Fibroblast of lung (primary cell): ENCODE measurements at places on chromosomes 2 and 18.
A peak's percentile ranks its signal among the peaks of the same experiment; 100 is the strongest.

DNA sequence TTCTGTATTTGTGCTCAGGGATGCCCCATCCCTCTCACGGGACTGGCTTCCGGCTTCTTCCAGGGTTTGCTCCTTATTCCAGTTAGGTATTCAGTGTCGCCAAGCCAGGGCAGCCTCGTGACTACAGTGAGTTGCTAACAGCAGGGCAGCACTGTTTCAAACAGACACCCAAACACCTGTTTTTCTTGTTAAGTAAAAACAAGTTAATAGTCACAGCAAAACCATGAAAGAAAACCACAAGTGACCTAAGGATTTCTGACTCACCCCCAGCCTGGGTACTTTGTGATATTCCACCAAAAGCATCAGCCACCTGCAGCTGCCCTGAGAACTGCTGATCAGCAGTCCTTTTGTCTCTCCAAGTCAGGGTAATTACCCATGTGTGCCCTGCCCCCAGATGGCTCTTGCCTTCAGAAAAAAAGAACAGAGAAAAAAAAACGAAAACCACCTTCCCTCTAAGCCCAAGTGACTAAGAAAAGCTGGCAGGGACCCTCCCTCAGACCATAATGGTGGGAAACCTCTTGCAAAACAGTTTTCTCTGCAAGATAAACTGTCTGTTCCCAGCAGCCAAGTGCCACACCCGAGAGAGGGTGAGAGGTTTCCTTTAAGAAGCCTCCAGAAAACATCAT is 178.2 kb downstream of the ANAPC1 start:
- DNase-seq: peak; percentile 97

DNA sequence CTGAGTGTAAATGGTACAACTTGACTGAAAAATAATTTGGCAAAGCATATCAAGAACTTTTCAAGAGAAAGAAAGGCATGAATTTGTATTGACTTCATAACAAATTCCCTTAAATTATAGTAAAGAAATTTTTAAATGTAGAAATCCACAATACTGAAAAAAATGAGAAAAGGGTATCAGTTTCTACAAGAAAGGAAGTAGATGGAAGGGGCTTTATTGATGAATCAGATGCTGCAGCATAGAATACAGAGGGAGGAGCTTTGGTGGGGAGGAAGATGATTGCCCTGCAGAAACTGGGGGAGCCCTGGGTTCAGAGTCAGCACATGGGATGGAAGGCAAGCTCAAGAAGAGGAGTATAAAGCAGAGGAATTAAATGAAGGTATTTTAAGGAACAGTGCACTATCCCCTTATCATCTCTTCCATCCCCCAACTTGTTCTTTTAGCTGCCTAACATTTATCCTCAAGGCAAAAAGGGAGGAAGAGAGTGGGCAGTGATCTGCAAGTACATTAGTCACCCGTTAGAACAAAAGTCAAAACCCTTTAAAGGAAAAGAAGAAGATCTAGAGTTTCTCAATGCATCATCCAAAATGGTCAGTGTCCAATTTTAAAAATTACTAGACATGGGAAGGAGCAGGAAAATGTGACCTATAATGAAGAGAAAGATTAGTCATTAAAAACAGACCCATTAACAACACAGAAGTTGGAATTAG is 77.7 kb downstream of the KCTD18 start:
- no peak for DNase-seq

- peak; percentile 86 for DNase-seq
Observed at GRCh38 chr2:226782092-226782713, 17.4 kb downstream of the IRS1 start.

GRCh38 chr18:54396760-54397159 is 39.1 kb downstream of the C18orf54 start:
- DNase-seq: no peak

DNA sequence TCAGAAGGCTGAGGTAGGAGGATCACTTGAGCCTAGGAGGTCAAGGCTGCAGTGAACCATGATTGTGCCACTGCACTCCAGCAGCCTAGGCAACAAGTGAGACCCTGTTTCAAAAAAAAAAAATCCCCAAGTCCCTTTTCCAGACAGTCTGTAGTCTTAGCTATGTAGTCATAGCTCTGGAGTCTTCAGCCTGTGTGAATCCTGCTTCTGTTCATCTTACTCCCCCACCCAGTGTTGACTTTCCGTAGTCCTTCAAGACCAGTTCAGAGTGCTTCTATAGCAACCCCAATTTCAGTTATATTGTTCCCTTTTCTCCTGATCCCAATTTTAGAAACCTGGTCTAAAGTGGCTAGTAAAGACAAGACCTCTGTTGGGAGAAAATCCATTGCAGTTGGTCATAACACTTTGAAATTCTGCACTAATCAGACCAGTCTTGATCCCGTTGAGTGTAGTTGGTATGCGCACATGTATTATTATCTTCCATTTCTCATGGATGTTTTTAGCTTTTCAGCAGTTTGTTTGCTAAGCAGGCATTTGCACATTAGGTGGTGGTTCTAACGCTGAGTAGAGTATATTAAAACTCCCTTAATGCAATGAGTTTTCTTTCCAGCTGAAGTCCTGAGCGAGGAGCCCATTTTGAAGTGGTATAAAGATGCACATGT is 9.0 kb downstream of the BZW1 start:
- no peak for DNase-seq

- DNase-seq: no peak
Observed at GRCh38 chr2:49686291-49686690, 532.0 kb upstream of the FSHR start.

- DNase-seq: no peak
Observed at GRCh38 chr18:37508207-37508606, 57.4 kb downstream of the CELF4 start.

DNA sequence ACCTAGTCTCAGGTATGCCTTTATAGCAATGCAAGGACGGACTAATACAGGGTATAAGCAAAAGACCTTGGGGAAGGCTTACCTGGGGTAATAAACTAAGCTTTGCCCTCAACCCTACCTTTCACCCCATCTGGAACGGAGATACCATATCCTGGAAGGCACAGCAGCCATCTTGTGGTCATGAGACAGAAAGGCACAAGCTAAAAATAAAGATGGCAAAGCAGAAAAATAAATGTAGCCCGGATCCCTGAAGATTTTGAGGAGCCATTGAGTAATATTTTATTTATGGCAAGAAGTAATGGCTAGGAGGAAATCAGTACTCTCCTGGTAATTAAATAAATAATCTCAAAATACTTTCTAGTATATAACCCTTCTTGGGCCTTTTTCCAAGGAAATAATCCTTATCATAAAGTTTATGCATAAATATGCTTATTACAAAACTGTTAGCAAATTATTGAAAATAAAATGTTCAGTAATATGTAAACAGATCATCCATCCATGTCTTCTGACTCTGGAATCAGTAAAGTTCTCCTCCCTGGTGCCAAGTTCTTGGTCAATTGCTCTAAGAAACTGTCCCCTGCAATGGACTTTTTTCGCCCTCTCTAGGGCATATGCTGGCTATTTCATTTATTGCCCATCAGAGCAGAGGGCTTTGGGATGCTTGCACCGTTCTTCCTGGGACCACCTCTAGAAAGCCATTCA is 198.7 kb downstream of the SPP2 start:
- no peak for DNase-seq

DNA sequence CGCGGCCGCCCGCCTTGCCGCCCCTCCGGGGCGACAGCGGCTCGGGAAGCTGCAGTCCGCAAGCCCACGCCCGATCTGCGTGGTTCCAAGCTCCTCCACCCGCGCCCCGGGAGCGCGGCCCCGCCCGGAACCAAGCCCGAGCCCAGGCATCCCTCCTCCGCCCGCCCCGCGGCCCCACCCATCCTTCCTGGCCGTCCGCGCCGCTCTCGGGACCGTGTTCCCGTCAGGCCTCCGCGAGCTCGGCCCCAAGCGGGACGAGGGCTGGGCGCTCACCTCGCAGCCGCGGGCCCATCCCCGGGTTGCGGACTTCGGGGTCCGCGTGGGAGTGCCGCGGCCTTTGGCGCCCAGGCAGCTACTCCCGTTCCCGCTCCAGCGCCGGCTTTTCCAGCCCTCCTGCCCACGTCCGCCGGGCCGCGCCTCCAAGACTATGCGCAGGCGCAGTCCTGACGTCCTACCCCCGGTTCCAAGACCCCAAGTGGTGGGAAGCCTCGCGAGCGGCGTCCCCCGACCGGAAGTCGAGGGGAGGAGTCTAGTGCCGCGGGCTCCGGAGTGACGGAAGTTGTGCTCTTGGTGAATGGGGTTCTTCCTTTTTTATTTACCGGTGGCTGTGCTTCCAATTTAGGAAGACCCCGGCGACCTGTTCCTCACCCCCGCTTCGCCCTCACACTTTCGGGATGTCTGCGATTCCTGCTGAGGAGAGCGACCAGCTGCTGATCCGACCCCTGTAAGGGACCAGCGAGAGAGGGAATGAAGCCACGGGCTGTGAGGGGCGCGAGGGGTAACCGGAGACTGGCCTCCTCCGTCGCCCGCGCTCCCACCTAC is at the start of the genes CPSF3 and ITGB1BP1:
Gene CPSF3, plus strand, starts transcription at position 555 of the 822 bp plus-strand sequence. Its CDS starts 120 bp downstream, at position 675.
Gene ITGB1BP1, minus strand, starts transcription at position 429 of the 822 bp plus-strand sequence. CDS start 4,831 bp downstream, outside the sequence.
- DNase-seq: peak; percentile 95

GRCh38 chr2:7333960-7334493 is 416.8 kb downstream of the RNF144A start:
- DNase-seq: no peak

- DNase-seq: no peak
Observed at GRCh38 chr2:35204881-35205280, 1150.7 kb upstream of the CRIM1 start.

DNA sequence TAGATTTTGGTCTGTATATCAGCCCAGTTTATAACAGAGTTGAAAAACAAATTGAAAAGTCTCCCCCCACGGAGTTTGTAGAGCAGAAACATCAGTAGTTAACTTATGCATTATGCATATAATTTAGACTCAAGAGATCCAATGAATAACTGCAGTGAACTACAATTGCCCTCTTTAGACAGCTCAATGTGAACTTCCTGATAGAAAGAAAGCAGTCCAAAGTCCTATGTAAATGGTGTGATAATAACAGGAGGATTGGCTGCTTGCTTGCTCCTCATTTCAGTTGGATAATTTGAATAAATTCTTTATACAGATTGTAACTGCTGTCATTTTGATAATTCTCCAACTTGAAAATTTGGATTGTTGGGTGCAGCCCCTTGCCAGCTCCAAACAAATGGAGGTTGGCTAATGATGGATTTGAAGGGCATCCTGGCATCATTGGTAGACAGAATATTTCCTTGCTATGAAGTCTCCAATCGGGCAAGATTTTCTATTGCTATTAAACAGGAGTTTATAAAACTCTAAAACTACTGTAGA is 297.1 kb downstream of the ASXL3 start:
- no peak for DNase-seq

DNA sequence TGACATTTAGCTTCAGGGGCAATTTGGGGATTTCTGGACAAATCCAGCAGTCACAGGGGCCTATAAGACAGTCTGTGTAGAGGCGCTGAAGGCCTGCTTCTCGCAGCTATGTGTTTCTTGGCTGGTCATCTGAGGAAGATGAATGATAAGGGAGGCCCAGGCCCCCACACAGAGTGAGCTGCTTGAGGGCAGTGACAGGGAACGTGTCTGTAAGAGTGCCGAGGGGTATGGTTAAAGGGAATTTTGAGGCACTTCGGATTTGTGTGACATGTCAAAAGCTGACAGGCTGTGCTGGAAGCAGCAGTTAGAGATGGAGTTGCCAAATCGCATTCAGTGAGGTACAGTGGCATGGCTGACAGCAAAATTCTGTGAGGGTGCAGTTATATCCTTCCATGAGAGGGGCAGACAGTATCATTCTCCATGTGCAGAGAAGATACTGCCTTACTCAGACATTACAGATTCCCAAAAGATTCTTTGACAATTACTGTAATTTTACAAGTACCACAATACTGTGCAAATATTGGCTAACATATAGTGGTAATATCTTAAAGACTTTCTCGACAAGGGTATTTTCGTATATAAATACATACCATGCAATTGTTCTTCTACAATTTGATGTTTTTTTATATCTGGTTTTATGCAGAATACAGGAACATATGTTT is 74.0 kb downstream of the CERS6 start:
- DNase-seq: peak; percentile 21

- DNase-seq: no peak
Observed at GRCh38 chr18:58896268-58896667, 31.6 kb downstream of the ZNF532 start.

DNA sequence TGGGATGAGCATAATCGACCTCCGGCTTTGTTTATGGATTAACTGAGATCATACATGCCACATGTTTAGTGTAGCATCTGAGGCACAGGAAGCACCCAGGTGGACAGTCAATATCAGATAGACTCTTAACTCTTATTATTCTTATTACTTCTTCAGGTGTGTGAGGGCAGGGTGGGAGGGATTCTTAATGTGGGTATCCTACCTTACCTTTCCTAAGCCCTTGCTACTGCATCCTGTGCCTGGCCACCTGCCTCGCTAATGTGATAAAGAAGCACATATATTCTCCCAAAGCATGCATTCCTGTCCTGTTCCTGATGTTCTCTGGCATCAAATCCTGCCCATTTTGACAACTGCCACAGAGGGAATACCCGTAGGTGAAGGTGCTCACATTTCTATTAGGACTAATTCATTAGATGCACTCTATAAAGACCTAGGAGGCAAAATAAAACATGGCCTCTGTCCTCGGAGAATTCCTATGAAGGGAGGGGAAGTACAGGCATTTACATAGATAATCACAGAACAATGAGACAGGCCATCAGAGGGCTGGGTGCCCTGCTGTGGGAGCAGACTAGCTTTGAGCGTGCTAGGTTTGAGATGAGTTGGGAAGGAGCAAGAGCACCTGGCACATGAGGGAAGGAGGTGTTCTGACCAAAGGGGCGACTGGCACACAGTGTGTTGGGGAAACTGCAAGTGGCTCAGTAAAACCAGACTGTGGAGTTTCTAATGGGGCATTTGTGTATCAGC is 19.5 kb upstream of the CELF4 start:
- no peak for DNase-seq

DNA sequence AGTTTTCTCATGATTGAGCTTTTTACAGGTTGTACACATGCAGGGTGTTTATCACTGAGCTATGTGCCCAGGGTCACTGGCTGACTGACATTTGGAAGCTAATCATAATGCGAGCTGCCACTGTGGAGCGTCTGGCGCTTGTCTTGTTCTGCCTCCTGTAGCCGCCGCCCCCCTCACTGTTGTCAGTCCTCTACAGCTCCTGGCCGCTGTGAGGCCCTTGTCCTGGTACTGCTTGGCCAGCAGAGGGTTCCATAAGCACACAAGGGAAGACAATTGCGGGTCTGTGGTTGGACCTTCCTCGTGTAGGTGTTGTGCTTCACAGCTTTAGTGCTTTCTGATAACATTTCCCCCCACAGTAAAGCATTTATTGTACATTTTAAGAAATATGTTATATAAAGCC is 105.6 kb upstream of the LDLRAD4 start:
- DNase-seq: peak; percentile 42

- DNase-seq: no peak
Observed at GRCh38 chr2:181662287-181662686, 5.4 kb upstream of the CERKL start.

DNA sequence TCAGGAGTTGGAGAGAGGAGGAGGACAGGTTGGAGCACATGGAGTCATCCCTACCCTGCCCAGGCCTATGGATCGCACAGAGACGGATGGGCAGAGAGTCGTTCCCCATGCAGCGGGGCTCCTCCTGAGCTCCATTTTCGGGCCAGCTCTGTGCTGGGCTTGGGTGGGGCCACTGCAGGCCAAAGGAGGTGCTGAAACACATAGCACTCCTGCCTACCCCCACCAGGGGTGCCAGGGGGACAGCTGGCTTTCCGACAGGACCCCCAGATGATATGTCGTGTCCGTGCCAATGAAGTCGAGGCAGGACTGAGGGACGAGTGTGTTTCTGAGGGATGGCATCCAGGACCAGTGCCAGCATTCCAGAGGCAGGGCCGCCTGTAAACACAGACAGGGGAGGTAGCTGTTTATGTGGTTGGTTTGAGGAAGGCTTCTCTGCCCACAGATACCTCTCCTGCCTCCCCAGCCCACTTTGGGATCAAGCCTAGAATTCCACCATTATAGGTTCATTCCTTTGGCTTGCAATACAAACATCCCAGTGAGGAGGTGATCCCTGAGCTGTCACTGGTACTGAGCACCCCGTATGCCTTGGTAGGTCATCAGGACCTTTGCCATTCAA is 116.6 kb downstream of the GLI2 start:
- peak; percentile 13 for DNase-seq
